ENCODE measurements at places on chromosomes 12 and 14.

DNA sequence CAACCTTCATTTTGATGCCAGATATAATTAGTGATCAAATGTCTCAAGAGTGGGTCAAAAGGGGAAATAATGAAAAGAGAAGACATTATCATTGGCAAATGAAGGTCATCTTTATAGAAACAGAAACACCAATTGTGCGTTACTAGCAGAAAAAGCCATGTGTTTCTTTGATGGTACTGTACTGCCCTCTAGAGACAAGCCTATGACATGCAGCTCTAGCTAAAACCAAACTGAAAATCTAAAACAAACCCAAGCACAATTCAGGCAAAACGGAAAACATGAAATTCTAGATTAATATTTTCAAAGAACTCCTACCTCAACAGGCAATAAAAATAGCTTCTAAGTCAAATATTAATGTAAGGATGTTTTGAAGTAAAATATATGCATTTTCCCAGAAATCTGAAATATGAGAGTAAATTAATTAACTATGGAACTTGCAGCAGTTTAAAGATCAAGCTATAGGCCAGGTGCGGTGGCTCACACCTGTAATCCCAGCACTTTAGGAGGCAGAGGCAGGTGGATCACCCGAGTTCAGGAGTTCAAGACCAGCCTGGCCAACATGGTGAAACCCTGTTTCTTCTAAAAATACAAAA lies 115.4 kb downstream of the KLHL28 start:
- DNase-seq = no peak

DNA sequence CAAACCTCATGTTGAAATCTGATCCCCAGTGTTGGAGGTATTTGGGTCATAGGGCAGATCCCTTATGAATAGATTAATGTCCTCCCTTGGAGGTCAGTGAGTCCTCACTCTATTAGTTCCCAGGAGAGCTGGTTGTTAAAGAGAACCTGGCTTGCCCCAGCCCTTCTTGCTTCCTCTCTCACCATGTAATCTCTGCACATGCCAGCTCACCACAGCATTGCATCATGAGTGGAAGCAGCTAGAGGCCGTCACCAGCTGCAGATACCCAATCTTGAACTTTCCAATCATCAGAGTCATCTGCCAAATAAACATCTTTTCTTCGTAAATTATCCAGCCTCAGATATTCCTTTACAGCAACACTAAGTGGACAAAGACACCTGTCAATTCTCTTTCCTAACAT lies 161.8 kb upstream of the IGF1 start:
- DNase-seq = no peak

DNA sequence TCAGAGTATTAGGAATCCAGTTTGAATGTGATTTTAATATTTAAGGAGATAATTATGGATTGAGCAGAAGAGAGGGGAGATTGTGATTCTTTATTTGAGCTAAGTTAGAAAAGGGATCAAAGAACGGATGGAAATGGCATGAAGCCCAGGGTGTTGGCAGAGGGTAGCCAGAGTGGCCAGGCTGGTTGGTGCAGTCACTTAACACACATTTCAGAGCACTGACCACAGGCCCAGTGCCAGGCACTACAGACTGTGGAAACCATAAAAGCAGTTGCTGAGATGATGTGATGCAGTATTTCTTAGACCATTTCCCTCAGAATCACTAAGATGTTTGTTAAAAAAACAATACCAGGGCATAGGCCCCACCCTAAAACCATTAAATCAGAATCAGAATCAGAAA lies 167.7 kb upstream of the AMIGO2 start:
- peak; percentile 23 for DNase-seq

DNA sequence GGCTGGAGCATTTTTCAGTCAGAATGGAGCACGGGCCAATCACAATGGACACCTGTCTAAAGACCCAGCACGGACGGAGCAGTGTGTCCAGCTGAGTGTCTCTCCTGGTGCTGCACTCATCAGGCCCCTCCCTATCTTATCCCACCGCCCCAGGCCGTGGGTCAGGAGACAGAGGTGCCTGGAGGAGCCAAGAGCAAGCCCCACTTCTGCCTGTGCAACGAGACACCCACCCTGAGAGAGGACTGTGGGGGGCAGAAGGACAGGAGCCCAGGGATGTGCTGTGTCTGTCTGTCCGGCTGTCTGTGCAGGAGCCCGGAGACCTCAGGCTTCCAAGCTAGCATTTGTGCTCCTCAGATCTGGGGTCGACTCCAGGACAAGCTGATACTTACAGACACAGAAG lies 69.6 kb upstream of the SFSWAP start:
- no peak for DNase-seq

DNA sequence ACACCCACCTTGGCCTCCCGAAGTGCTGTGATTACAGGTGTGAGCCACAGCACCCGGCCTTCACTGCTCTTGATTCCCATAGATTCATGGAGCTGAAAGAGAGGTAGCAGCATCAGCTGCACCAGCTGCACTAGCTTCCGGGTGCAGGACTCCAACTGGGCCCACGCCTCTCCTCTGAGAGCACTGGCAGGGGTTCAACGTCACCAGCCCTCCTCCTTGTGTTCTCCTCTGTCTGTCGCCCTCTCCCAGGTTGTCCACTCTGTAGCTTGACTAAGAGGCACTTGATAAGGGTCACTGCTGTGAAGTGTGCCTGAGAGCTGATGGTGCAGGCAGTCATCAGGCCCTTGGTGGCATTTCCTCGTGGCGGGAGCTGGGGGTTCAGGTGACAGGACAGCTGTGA lies 28.3 kb downstream of the MLXIP start:
- DNase-seq = peak; percentile 82

DNA sequence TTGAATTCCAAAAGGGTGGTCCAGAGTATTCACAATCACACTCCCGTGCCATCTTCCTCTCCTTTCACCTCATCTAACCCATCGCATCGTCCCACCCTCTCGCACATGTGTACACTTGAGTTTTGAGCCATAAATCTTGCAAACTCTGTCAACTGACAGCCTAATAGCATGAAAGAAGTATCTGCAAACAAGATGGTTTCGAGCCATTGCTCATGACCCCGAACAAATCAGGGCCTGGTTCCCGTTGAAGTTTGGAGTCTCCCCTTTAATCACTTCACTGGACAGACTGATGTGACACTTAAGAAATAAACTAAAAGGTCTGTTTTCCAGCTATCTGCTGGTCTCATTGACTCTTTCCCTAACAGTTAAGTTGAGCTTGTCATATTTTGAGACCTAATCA lies 223.6 kb upstream of the SOX5 start:
- DNase-seq = no peak

GRCh38 chr14:52961060-52961639 lies 10.3 kb upstream of the FERMT2 start:
- peak; percentile 28 for DNase-seq

DNA sequence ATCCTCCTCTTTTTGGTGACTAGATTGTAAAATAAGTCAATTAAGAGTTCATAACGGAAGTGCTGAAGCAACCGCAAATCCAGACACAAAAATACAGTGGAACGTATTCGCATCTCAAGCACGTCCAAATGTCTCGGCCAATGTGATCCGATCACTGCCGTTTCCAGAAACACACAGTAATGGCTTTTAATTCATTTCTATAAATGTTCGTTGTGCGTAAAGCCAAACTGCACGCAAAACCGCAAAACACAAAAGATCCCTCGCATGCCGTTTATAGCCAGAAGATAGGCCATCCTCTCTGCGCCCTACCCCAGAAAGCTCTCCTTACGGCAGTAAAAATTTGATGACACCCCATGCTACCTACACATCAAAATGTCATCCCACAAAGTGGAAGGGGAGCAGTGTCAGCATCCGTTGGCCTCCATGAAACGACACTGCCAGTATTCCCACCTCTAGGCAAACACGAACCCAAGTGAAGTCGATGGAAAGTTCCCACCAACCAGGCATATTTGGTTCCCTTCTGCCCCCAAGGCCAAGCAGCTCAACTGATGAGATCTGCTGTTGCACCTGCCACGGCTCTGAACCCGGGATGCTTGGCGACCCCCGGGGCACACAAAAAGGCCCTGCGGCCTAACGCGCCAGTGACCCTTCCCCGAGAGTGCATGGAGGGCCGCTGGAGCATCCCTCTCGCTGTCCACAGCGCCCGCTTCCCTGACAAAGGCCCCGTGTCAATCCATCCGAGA lies 1.4 kb downstream of the HECTD4 start:
- DNase-seq = peak; percentile 30

- DNase-seq = no peak
Observed at GRCh38 chr14:75826599-75826998, 155.2 kb downstream of the TGFB3 start.

DNA sequence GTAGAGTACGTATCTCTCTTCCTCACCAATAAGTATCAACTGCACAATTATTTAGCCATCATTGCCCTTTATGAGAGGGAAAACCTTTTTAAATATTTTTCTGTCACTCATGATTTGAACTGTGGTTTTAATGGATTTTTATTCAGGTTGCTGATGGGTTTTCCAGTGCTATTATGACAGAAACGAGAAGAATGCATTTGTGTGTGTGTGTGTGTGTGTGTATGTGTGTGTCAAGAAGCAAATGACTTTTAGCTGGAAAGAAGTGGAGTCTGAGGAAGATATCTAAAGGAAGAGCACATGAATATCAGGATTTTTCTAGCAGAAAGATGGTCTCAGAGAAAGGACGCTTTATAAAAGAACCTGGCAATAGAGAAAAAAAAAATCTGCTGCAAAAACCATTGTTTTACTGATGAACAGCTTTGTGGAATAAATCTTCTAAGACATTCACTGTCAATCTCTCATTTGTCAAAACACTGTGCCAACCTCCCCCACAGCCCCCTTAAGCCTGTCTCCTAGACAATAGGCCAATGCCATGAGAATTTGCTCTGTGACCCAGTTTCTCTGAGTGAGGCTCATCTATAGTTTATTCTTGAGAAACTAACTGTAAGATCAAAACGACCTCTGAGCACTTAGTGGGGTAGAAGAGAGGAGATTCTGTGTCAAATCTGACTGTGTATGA lies 417.7 kb downstream of the FLRT2 start:
- DNase-seq = no peak

GRCh38 chr12:94659346-94659930 lies 9.1 kb upstream of the TMCC3 start:
- no peak for DNase-seq

DNA sequence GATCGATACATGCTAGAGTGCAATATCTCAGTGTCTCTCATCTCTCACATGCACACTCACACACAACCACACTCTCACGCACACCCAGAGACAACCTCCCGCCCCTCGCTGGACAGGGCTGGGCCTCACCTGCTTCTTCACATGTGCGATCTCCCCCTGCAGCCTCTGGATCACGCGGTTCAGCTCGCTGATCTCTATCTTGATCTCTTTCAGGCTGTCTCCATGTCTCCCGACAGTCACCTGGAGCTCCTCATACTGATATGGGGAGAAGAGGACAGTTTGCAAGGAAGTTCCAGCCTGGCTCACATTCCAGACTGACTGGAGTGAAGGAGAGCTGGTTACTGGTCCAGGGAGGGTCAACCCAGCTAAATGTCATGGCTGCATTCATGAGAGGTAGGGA lies 4.4 kb downstream of the KRT2 start:
- DNase-seq = peak; percentile 11

DNA sequence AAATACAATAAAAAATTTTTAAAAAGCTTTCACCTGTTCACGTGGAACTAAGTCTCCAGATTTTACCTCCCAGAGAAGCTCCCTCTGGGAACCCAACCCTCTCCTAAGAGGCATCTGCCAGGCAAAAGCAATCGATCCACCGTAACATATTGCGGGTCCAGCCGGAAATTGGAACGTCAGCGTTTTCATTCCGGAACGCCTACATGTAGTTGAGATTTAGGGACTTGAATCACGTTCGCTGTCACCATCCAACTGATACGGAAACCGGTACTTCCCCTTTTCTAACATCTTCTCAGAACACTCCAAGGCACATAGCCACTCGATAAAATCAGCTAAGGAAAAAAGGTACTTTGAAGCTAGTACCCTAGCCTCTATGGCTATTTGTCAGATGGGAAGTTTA lies 70.3 kb downstream of the COX16 start:
- no peak for DNase-seq

GRCh38 chr12:52139579-52140062 lies 52.2 kb downstream of the KRT80 start:
- DNase-seq = peak; percentile 62

DNA sequence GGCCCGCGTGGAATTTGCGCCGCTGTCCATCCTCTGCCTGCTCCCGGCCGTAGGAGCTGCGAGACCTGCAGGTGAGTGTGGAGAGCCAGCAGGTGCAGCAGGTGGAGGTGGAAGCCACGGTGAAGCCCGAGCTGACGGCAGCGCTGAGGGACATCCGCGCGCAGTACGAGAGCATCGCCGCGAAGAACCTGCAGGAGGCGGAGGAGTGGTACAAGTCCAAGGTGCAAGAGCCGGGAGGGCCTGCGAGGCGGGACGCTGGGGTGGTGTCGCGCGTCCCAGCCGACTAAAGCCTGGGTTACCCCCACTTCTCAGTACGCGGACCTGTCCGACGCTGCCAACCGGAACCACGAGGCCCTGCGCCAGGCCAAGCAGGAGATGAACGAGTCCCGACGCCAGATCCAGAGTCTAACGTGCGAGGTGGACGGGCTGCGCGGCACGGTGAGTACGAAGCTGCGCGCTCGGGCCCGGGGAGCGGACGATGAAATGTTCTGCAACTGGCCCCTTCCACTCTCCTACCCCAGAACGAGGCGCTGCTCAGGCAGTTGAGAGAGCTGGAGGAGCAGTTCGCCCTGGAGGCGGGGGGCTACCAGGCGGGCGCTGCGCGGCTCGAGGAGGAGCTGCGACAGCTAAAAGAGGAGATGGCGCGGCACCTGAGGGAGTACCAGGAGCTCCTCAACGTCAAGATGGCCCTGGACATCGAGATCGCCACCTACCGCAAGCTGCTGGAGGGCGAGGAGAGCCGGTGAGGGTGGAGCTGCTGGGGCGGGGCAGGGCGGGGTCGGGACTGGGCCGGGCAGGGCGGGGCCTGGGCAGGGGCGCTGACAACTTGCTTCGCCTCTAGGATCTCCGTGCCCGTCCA lies 2.1 kb downstream of the PRPH start:
- peak; percentile 72 for DNase-seq

DNA sequence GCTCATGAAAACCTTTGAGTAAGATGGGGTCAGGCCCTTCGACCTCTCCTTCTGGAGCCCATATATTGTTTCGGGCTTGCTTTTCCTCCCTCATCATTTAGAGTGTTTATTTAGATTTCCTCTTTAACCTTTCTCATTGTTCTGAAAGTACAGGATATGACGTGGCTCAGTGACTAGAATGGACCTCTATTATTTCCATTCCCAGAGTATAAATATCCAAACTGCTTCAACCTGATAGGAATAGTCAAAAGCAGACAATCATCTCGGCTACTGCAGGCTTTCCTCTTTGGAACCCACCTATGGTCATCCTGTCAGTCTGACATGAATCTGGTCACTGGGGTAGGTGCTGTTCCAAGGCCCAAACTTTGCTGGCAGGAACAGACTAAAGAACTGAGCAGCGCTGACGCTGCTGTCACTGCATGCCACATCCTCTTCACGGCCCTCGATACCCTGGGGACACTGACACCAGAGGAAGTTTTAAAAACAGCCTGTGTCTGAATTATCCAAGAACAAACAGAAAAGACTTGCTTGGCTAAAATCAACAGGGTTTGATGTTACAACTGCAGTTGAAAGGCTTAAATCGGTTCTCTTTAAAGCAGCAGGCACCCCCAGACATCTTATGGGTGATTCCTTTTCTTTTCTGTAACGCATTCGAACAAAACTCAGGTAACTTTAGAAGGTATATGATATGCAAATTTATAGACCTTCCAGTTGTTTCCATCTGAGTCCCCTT lies 5.0 kb upstream of the DDX47 start:
- no peak for DNase-seq

- DNase-seq = peak; percentile 91
Observed at GRCh38 chr12:113098441-113099028, 37.0 kb downstream of the RASAL1 start.
